ENCODE measurements at places on chromosomes 1 and 21.

- no peak for DNase-seq
Measured at GRCh38 chr1:46830665-46831322, 31.9 kb downstream of the CYP4B1 start.

DNA sequence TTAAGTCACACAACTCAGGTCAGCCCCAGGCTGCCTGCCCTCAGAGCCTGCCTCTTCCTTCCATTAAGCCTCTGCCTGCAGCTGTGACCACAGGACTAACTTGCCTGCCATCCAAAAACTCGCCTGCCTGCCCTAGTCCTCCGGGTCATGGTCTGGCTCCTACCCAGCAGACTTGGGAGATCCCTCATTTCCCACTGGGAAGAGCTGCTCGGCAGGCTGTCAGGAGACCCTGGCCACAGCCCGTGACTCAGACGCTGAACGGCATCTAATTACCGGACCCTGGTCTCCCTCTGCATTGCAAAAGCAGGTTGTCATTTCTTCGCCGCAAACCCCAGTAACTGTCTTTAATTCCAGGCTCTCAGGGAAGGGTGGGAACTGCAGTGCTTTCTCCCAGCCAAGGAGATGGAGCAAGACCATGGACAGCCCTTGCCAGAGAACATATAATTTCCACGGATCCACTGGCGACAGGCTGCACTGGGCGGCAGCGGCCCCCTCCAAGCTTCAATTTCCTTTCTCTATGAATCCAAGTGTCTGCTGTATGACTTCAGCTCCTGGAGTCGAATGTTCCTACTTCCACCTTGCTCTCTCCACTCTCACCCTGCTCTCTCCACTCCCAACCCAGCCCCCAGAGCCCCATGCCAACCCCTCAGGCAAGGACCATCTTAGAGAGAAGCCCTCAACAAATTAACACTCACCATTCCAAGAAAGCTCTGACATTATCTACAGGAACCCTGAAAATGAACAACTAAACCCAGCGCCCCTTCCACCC lies 20.4 kb downstream of the OLFML2B start:
- no peak for DNase-seq

DNA sequence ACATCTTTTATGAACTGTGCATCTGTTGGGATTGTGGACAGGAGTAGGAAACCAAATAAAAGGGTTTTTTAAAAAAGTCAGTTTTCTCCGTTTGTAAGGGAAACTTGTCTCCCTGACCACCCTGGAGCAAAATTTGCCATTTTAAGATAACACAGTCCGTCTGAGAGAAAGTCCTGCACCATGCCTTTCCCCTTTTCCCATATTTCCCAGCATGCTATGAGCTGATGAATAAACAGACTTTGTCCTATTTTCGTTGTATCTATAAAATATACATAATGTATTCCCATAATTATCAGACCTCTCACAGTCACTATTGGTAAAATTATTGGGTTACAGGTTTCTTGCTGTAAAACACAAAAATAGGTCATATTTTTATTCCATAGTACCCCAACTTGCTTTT lies 1.7 kb upstream of the AKT3 start:
- DNase-seq = no peak

DNA sequence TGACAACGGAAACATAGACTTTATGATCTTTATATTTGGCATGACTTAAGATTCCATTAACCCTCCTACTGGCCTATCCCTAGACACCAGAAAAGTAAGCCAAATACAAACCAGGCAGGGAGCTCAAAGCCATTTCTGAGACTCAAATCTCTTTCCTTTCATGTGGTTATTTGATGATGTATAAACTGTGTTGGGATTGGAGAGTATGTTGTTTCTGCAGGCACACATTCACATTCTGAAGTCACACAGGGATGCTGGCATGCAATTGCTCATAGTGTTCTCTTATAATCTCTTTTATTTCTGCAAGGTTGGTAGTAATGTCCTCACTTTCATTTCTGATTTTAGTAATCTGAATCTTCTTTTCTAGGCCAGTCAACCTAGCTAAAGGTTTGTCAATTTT lies 5.8 kb downstream of the ZMYND12 start:
- DNase-seq = no peak

- DNase-seq = no peak
Measured at GRCh38 chr21:26818906-26819305, 26.3 kb downstream of the ADAMTS1 start.

DNA sequence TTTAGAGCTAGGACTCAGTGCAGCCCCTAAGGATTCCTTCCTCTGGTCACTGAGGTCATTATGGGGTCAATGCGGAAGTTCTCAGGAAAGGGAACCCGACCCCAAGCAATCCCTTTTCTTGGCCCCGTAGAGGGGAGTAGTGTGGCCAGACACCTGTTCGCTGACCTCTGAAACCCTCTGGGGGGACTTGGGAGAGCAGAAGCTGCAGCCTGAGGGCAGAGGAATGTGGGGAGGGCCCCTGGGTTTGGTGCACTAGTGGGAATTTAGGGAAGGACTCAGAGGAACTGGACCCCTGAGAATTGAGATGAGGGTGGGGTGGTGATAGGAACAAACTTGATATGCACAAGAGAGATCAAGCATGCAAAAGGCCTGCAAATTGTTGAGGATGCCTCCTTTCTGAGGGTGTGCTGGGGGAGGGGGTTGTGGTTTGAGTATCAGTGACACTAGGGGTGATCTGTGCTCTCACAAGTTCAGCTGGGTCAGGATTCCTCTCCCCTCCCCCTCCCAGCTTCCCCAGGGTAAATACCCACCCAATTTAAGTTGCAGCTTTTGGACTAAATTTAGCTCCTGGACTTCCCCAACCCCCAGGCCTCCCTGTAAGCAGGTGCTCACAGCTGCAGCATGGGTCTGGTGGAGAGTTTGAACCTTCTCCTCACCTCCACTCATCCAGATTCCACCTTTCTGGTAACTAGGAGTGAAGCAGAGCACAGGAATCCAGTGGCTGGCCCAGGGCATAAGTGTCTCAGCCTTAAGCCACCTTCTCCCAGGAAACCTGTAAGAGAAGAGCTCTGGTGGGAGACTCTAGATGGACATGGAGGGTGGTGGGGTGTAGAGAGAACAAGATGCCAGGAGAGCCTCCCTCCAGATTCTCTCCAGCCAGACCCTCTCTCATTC lies 13.5 kb downstream of the ADAMTSL4 start:
- peak; percentile 89 for DNase-seq

DNA sequence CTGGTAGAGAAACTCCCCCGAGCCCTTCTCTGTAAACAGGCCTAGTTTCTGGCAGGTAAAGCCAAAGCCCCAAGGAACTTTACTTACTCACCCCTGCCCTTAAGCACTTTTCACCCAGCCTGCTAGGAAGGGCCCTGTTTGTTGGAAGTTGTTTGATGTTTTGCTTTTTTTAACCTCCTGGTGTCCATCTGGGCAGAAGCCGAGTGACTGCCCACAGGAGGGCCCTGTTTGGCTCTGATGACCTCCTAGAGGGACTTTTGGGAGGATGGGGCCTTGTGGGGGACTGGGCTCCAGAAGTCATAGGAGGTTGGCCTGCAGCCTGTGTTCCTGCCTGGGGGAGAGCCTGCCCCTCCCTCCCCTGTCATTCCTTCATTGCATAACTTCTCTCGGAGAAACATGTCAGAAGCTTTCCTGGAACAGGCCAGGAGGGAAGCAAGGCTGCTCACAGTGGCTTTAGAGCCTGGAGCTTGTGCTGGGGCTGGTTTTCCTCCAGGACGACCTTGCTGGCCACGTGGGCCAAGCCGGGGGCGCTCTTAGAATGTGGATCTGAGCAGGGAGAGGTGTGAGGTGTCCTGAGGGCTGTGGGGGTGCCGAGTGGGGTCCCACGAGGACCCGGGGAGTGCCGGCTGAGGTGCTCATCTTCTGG lies 33.9 kb downstream of the COQ8A start:
- no peak for DNase-seq

DNA sequence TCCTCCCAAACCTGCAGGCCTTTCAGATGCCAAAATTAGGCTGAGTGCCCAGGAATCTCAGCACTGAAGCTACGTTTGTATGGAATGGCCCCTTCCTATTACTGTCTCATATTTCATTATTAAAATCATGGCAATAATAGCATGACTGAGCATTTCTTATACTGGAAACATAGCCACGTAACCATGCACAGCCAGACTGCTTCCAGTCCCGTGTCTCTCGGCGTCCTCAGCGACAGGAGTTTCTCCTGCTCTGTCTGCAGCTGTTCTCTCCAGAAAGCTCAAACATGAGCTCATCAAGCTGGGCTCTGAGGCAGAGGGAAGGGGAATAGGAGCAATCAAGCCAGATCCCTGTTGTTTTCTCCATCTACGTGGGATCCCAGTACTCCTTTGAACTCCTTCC lies 104.0 kb downstream of the CDC7 start:
- DNase-seq = no peak

- DNase-seq = no peak
Measured at GRCh38 chr1:113551728-113552127, 161.4 kb downstream of the MAGI3 start.

- DNase-seq = no peak
Measured at GRCh38 chr1:66354311-66355201, 179.4 kb upstream of the SGIP1 start.

- no peak for DNase-seq
Measured at GRCh38 chr1:1045129-1045528, 25.2 kb downstream of the AGRN start.

- DNase-seq = no peak
Measured at GRCh38 chr1:116699605-116700004, 32.1 kb upstream of the IGSF3 start.

Data from activated naive CD4-positive, alpha-beta T cell treated with anti-CD3 and anti-CD28 coated beads, Interleukin-2, amount 10 ng/mL, durations not matched to agents 7 days and 5 days (primary cell).